Small intestine (tissue), 16 donors: ENCODE measurements at places on chromosomes 1 and 21. TPM values are rescaled to one million over a fixed set of nuclear protein-coding genes. Genes with fewer than 3 reads are reported as not detected.

The CHI3L2 gene
- 1.1 TPM for polyA plus RNA-seq

The CD5L gene
- polyA plus RNA-seq = not detected

- no peak for DNase-seq
Measured at GRCh38 chr1:208318150-208318734, 74.1 kb upstream of the PLXNA2 start.

The ILDR2 gene
- not detected for polyA plus RNA-seq

DNA sequence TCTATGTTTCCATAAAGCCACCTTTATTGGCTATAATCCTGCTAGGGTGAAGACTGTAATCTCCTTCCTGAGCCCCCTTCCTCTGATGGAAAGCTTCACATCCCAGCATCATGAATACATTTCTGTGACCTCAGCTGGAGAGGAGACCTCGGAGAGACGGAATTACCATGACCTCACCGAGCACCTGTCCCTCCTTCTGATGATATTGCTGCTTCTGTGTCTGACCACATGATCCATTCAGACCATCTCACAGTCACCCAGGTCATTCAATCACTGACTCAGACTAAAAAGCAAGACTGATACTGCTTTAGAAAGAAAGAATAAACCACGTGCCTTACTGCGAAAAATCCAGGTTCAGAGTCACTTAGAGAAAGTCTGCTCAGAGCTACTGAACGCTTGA is 8.8 kb downstream of the KCND3 start:
- no peak for DNase-seq

GRCh38 chr1:222104694-222105392 is 363.0 kb upstream of the DUSP10 start:
- no peak for DNase-seq

The ARTN gene
- polyA plus RNA-seq = 1.2 TPM

- no peak for DNase-seq
Measured at GRCh38 chr1:172704001-172704400, 45.1 kb downstream of the FASLG start.

DNA sequence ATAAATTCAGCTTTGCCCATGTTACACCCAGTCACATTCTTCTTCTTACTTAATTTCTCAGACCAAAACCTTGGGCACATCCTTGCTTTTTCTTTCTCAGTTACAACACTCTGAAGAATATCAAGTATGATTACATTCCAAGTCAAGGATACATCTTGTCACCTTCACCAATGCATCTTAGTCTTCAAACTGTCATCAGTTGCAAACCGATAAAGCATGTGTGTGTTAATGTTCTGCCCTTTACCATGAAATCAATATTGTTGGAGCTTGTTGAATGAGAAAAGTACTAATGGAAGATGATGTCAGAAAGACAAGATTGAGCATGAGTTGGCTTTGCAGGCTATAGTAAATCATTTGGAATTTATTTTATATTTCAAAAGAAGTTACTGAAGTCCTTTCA is 764.6 kb downstream of the NCAM2 start:
- no peak for DNase-seq

The OR2T2 gene
- polyA plus RNA-seq = not detected

GRCh38 chr1:25766721-25767436 is 33.1 kb upstream of the SELENON start:
- DNase-seq = no peak

- DNase-seq = peak; percentile 41
Measured at GRCh38 chr1:25810341-25811299, 9.1 kb upstream of the MTFR1L start.

DNA sequence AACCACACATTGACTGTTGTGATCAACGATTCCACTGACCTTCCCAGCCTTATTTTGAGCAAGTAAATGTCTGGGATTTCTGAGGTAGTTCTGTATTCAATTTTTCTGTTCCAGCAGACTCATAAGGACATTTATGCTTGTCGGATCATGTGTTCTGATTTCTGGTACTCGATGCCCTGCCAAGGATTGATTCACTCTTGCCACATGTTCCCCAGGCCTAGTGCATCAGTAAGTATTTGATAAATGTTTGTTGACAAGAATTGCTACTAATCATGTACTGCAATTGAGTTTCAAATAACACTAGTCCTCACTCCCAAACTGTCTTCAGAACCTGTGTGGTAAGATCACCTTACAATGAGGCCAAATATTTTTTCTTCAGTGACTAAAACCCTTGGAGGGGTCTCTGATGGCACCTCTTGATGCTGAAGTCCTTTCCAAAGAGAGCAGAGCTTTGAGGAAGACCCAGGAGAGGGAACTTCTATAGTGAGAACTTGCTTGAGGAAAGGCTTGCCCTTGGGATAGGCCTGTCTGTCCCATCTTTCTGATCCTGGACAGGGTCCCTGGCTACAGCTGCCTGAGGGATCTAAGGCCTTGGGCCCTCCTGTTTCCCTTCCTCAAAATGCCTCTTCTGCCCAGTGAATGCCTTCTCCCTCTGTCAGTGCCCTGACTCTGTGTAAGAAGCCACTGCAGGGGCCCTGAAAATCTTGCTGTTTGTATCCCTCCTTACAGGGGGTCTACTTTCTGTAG is 115.8 kb upstream of the FAM78B start:
- no peak for DNase-seq

The KDM5B gene
- 39.5 TPM for polyA plus RNA-seq

DNA sequence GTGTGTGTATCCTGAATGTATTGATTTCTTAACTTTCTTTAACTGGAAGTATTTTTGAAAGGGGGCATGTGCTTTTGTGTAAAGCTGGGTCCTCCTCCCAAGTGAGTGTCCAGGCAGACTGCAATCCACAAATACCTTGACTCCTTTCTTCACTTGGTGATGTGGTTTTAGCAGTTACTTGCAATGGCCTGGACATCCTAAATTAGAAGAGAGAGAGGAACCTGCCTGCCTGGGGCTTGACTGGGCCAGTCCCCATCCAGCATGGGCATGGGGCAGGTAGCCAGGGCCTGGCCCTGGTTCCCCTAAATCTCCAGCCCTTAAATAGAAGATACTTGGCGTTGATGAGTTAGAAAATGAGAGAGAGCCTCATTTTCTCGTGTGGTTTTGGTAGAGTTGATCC is 159.7 kb downstream of the PGBD5 start:
- no peak for DNase-seq

The OR2G2 gene
- polyA plus RNA-seq = not detected

DNA sequence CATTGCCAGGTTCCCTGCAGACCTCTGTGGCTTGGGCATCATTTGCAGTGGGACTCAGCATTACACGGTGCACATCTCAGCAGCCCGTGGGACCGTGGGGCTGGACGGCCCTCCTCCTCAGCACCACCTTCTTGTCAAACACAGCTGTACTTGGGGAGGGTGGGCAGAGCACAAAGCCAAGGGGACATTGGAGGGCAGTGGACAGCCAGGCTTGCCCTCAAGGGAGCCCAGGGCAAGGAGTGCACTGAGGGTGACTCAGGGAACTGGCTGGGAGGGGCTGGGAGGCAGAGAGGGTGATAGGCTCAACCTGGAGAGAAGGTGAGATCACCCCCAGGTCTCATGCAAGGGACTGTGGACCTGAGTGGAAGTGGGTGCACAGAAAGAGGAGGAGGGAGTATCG is 3.4 kb downstream of the CAPN9 start:
- peak; percentile 54 for DNase-seq

- no peak for DNase-seq
Measured at GRCh38 chr1:112678605-112679004, 4.1 kb downstream of the MOV10 start.

- DNase-seq = no peak
Measured at GRCh38 chr1:62306065-62306464, 13.2 kb downstream of the KANK4 start.

- no peak for DNase-seq
Measured at GRCh38 chr21:38668067-38668466, 137.7 kb upstream of the ETS2 start.

The RNU1-1 gene
- polyA plus RNA-seq = not detected

- DNase-seq = no peak
Measured at GRCh38 chr1:91098299-91098906, 76.6 kb upstream of the ZNF644 start.

- no peak for DNase-seq
Measured at GRCh38 chr21:36565540-36565939, 85.6 kb upstream of the CLDN14 start.

DNA sequence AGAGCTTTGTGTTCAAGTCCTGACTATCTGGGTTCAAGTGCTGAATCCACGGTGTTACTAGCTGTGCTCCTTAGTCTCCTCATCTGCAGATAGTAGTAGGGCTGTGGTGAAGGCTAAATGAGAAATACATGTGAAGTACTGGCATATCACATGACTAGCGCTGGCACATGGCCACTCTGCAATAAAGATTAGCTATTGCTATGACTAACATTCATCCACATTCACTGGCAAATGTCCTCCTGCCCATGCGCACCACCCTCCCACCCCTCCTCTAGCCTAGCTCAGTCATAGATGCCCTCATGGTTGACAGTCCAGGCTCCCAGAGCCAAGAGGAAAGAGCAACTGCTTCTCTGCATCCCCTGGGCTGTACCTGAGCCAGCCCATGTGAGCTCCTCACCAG is 8.5 kb upstream of the COL8A2 start:
- peak; percentile 91 for DNase-seq

The GBP7 gene
- polyA plus RNA-seq = not detected

DNA sequence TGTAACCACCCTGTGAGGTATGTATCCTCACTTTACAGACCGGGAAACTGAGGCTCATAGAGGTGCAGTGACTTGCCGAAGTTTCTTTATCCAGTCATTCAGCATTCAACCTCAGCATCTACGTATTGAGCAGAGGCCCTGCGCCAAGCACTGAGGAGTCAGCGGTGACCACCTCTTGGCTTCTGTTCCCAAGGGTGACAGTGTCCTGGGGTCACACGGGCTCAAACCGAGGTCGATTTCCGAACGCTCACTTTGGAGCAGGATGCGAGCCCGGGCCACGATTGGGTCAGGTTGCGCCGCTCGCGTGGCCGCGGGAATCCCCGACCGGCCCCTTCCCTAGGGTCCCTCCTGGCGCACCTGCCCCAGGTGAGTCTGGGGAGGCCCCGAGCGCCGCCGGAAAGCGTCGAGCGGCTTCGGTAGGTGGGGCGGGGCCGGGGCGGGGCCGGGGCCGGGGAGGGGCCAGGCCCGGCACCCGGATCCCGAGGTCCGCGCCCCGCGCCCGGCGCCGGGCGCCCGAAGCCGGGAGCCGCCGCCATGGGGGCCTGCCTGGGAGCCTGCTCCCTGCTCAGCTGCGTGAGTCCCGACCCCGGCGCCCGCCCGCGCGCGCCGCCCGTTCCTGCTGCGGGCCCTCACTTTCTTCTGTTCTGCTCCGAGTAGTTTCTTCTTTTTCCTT is at the start of gene SERINC2:
TSS of gene SERINC2 (plus strand) at position 482 of the 673 bp plus-strand sequence. CDS start at position 535, 53 bp downstream.
- DNase-seq = peak; percentile 79

- DNase-seq = no peak
Measured at GRCh38 chr21:37266515-37267221, 466 bp downstream of the VPS26C start.

The ZYG11A gene
- 0.09 TPM for polyA plus RNA-seq

DNA sequence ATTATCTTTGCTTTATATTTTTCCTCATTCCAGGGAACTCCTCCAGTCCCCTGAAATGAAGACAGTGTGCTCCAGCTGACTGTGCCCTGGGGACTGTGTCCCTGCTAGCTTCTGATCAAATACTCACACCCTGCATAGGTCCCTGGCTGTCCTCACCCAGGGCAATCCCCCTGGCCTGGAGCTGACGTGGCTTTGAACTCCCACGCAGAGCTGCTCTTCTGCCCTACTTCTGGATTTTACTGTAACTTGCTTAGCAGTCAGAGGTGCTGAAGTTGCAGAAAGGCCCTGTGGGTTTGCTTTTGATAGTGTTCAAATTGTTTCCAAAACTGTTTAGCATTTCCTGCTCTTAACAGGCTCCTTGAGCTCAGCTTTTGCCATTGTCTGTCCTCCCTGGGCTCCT is 186.5 kb downstream of the FASLG start:
- DNase-seq = no peak

DNA sequence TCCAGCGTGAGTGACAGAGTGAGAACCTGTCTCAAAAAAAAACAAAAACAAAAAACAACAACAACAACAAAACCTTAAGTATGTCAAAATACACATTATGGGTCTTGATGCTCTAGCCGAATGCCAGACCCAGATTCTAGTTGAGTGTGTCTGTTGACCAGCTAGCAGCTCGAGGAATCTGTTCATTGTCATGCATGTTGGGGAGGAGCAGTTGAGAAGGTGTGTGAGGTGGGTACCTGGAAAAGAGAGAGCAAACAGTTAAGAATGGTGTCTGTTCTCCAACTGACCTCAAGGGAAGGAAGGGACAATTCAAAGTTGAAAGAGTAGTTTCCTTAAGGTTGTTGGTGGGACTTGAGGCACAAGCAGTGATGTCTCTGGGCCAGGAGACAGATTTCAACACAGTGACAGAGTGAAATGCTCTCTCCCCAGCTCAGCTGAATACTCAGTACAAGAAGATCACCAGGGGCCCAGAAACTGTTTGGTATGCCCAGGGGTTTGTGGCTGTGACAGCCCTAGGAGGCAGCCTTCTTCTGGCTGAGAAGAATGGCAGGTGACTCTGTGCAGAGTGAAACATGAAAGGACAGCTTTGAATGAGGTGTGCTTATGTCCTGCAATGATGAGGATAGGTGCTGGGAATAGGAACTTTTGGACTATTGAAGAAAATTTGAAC is 14.4 kb upstream of the POU2F1 start:
- DNase-seq = no peak

The TMCC2 gene
- polyA plus RNA-seq = 1.3 TPM
